ENCODE measurements at places on chromosomes 12 and 14. TPM values are rescaled to one million over a fixed set of nuclear protein-coding genes. Genes with fewer than 3 reads are reported as not detected.

GRCh38 chr12:24328261-24328660, 378.8 kb upstream of the SOX5 start:
- ATAC-seq: no peak

- no peak for ATAC-seq
Measured at GRCh38 chr14:65803885-65804284, 391.4 kb downstream of the FUT8 start.

DNA sequence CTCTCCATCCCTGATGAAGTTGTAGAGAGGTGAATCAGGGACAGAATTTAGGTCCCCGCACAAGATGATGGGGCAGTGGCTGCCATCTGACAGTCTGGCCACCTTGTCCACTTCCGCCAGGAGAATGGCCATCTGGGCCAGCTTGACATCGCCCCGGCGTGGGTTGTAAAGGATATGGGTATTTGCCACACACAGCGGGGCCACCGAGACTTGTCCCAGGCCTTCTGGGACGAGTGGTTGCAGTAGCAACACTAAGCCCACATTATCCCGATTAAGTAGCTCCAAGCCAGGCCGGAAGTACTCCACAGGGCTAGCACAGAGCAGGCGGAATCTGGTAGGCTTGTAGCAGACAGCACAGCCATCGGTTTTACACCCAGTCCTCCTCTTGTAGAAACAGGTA, 6.2 kb downstream of the ANGEL1 start:
- no peak for ATAC-seq

DNA sequence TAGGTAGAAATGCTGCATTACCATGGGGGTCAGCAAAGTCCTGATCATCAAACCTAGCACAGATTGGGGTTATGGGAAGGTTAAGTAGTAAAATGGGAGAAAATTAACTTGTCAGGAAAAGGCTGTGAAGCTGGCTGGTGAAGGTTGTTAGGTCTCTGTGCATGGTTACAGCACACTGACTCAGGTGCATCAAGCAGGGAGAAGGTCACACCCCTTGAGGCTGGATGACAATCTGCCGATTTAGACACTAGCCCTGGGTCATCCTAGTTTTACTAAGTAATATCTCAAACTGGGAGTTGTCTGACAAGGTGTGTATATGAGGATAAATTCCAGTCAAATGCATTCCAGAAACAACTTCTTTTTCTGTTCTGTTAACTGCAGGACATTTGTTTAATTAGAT, 271.1 kb upstream of the LRIG3 start:
- no peak for ATAC-seq

GRCh38 chr14:56569174-56569573, 10.4 kb upstream of the TMEM260 start:
- ATAC-seq: no peak

- no peak for ATAC-seq
Measured at GRCh38 chr14:91279354-91279753, 34.9 kb upstream of the GPR68 start.

The TAS2R20 gene
- total RNA-seq: not detected

The LRRK2 gene
- total RNA-seq: 22.7 TPM

The MSI1 gene
- 9.2 TPM for total RNA-seq
